ENCODE measurements at places on chromosomes 11 and 22.
A peak's percentile ranks its signal among the peaks of the same experiment; 100 is the strongest.

DNA sequence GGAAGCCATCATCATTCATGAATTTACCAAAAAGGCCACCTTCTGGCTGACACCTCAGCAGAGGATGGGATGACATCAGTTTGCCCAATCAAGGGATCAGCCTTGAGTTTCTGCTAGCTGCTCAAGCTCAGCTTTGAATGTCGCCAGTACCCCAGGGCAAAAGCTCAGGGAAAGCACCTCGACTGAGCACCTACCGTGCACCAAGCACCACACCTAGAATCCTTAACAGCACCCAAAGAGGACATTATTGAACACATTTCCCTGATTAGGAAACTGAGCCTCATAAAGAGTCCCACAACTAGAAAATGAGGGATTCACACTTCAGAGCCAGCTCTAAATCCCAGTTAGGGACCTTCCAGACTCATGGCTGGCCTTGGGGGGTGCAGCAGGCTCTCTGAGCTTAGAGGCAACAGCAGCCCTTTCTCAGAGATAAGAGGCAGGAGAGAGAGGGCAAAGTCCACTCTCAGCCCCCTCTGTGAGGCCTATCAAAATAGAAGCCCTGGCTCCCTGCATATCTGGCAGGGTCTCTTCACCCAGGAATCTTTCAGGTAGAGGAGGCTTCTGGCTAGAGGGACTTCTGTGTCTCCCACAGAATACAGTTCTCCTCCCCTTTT lies 13.4 kb upstream of the DAGLA start:
- H3K36me3 ChIP-seq: no peaks in the 10 kb centered on the region
- peaks cover 9% of the 10 kb centered on the region for H3K27me3 ChIP-seq
- H3K4me3 ChIP-seq: no peak overlapping the region

DNA sequence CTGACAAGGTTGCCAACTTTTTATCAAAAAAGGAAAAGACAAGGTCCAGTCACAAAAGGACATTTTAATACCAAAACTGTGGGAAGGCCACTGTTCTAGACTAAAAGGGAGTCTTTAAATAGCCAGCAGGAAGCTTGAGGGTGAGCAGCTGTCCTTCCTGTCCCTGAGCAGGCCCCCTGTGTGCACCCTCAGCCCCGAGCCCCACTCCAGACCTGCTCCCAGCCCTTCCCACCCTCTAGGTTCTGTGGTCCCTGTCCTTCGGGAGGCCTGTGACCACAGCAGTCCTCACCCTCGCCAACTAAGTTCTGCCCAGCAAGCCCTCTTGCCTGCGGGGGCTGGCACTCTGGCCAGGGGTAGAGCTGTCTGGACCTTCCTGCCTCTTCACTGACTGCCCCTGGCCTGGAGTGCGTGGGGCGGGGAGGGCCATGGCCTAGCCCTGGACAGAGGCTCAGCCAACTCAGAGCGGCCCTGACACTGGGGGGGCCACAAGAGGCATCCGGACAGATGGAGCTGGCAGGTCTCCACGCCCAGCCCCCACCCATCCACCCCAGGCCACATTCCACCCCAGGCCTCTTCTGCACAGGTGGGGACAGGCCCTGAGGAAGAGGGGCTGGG lies 1.6 kb upstream of the PLXNB2 start:
- no peak for DNase-seq
- H3K4me3 ChIP-seq: peak overlapping the region; percentile 70
- H3K27me3 ChIP-seq: peaks cover 9% of the 10 kb centered on the region
- peaks cover 9% of the 10 kb centered on the region for H3K4me1 ChIP-seq

- H3K4me3 ChIP-seq: no peak overlapping the region
- no peaks in the 10 kb centered on the region for H3K4me1 ChIP-seq
- peaks cover 37% of the 10 kb centered on the region for H3K36me3 ChIP-seq
These were observed 17.3 kb downstream of the RPUSD4 start for GRCh38 chr11:126194121-126194543.

DNA sequence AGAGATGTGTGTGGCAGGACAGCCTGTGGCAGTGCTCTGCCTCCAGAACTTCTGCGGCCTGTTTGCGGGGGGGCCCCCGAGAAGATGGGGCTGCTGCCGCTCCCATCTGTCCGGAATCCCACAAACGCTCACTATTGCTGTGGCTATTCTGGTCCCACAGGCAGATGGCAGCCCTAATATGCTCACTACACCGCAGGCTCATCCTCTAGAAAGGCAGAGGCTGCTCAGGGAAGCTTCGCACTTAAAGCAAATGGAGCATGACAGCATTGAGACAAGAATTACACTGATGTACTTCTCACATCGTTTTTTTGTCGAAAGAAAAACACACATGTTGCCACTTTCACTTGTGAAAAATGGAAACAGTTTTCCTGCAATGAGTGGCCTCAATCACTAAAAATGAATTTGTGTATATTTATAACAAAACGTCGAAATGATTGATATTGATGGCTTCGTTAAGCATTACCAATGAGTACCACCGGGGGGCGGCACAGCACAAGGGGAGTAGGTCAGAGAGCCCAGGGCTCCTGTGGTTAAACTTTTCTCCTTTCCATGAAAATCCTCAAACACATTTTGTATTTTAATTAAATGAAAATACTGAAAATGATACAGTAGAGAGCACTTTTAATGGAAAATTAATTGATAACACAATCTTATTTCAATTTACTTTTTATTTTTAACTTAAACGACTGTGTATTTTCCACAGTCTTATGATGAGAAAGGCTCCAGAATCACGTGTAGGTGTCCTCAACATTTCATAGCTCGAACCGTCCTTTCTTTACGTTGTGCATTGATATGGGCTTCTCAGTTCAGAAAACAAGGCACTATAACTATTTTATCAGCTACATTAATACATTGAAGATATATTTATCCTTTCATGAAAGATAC lies 69.1 kb downstream of the CTTN start:
- no peaks in the 10 kb centered on the region for H3K36me3 ChIP-seq
- no peaks in the 10 kb centered on the region for H3K4me1 ChIP-seq
- H3K27ac ChIP-seq: no peak overlapping the region
- DNase-seq: no peak

- H3K36me3 ChIP-seq: peaks cover 1% of the 10 kb centered on the region
- peak overlapping the region; percentile 91 for H3K4me3 ChIP-seq
- peak; percentile 29 for DNase-seq
- peaks cover 25% of the 10 kb centered on the region for H3K4me1 ChIP-seq
- peak overlapping the region; percentile 86 for H3K27ac ChIP-seq
These were observed 561 bp downstream of the PGM2L1 start for GRCh38 chr11:74397501-74398243.

DNA sequence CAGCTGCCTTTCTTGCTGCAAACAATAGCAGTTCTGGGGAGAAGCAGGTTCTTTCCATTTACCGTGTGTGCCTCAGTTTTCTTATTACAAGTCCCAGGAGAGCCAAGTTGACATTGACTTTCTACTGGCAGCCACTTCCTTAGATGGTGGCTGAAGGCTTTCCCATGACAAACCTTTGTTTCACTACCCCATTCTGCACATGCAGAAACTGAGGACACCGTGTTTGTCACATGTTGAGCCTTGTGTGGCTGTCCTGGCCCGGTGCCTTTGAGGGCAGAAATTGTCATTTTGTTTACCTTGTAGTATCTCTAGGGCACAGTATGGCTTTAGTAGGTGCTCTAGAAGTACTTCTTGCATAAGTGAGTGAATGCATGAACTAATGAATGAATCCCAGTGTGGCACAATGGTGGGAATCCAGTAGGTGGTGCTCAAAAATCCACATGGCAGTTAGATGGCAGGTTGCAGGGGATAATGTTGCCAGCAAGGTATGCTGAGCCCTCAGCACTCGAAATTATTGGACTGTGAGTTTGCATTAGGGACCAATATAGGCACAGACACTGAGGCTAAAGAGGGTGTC lies 101.6 kb downstream of the CSNK2A3 start:
- peaks cover 3% of the 10 kb centered on the region for H3K27me3 ChIP-seq
- H3K36me3 ChIP-seq: peaks cover 2% of the 10 kb centered on the region
- H3K4me1 ChIP-seq: no peaks in the 10 kb centered on the region
- H3K4me3 ChIP-seq: no peak overlapping the region
- DNase-seq: no peak

DNA sequence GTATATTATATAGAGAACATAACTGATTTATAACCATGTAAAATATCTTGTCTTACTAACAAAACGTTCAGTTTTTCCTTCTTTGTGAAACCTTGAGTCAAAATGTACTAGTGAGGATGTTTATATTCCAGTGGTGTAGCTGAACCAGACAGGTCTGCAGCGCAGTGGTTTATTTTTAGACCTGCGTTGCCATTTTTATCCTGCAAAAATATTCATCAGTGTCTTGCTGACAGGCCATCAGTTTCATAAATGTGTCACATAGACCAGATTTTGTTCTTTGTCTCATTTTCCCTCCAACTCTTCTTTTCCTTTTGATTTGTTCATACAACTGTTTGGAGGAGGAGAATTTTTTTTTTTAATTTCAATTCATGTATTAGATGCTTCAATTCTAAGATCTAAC lies 43.1 kb downstream of the HSD17B12 start:
- H3K27ac ChIP-seq: no peak overlapping the region
- DNase-seq: no peak
- H3K36me3 ChIP-seq: peaks cover 14% of the 10 kb centered on the region

DNA sequence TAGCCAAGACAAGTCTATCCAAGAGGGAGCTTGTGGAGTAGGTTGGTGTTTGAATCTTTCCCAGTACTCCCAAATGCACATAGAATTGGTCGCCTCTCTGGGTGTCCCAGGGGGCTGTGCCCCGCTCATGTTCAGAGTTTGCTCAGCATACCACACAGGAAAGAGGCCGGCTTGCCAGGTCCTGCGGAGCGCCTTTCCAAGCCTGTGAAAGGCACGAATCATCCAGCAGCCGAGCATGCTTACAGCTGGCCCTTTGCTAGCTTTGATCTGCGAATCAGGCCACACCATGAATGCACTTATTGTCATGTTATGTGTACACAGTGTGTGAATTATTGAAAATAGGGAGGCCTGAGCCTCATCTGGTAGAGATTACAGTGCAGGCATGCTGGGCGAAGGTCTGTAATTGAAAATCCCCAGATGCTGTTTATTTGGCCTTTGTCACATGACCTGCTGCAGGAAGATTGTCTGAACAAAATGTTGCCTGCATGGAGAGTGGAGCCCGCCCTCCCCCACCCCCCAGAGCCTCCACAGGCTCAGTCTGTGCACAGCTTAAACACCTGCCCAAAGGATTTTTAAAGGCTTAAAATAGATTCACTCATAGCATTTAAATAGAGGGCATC lies 163.3 kb upstream of the RASSF10 start:
- no peak overlapping the region for H3K27ac ChIP-seq
- no peak for DNase-seq
- H3K36me3 ChIP-seq: no peaks in the 10 kb centered on the region
- H3K4me3 ChIP-seq: no peak overlapping the region

DNA sequence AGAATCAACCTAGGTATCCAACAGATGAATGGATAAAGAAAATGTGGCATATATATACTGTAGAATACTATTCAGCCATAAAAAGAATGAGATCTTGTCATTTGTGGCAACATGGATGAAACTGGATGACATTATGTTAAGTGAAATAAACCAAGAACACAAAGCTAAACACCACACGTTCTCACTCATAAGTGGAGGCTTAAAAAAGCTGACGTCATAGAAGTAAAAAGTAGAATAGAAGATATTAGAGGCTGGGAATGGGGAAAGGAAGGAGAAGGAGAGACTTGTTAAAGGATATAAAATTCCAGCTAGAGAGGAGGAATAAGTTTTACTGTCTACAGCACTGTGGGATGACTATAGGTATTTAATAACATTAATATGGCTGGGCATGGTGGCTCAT lies 12.9 kb downstream of the EXPH5 start:
- no peak overlapping the region for H3K4me3 ChIP-seq
- H3K27ac ChIP-seq: no peak overlapping the region
- no peaks in the 10 kb centered on the region for H3K4me1 ChIP-seq
- no peaks in the 10 kb centered on the region for H3K36me3 ChIP-seq

GRCh38 chr22:46773076-46773475 lies 10.6 kb downstream of the TBC1D22A start:
- H3K4me3 ChIP-seq: peak overlapping the region; percentile 33
- DNase-seq: no peak
- peak overlapping the region; percentile 70 for H3K27ac ChIP-seq
- no peaks in the 10 kb centered on the region for H3K27me3 ChIP-seq
- H3K36me3 ChIP-seq: peaks cover 10% of the 10 kb centered on the region

GRCh38 chr11:67616431-67617242 lies 9.9 kb downstream of the NDUFV1 start:
- H3K4me3 ChIP-seq: no peak overlapping the region
- H3K36me3 ChIP-seq: peaks cover 14% of the 10 kb centered on the region
- H3K27ac ChIP-seq: peak overlapping the region; percentile 31
- peaks cover 32% of the 10 kb centered on the region for H3K4me1 ChIP-seq
- DNase-seq: no peak

- no peak overlapping the region for H3K27ac ChIP-seq
- H3K4me3 ChIP-seq: no peak overlapping the region
- no peak for DNase-seq
- no peaks in the 10 kb centered on the region for H3K4me1 ChIP-seq
- H3K27me3 ChIP-seq: no peaks in the 10 kb centered on the region
These were observed 271.5 kb upstream of the CCDC90B start for GRCh38 chr11:83557653-83558052.

DNA sequence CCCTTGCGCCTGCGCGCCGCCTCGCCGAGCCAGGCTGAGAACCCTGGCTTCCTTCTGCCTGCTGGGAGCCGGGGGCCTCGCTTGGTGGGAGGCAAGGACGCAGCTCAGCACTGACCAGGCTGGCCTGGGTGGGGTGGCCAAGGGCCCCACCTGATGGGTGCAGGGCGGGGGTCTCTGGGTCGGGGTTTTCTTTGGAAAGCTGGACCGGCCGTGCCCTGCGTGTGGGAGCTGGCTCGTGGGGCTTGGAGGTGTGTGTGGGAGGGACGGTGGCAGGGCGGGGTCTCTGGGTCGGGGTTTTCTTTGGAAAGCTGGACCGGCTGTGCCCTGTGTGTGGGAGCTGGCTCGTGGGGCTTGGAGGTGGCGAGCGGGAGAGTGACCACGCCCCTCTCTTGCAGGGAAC lies 6.2 kb downstream of the GRAMD4 start:
- H3K36me3 ChIP-seq: peaks cover 3% of the 10 kb centered on the region
- no peak overlapping the region for H3K27ac ChIP-seq
- H3K4me3 ChIP-seq: no peak overlapping the region
- no peaks in the 10 kb centered on the region for H3K27me3 ChIP-seq

DNA sequence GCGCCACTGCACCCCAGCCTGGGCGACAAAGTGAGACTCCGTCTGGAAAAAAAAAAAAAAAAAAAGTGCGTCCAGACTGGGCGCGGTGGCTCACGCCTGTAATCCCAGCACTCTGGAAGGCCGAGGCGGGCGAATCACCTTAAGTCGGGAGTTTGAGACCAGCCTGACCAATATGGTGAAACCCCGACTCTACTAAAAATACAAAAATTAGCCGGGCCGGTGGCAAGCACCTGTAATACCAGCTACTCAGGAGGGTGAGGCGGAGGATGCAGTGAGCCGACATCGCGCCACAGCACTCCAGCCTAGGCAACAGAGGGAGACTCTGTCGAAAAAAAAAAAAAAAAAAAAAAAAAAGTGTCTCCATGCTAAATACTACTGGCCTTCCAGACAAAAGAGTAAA lies 1.3 kb downstream of the USP28 start:
- no peak for DNase-seq
- peak overlapping the region; percentile 88 for H3K27ac ChIP-seq
- H3K4me3 ChIP-seq: peak overlapping the region; percentile 90
- H3K27me3 ChIP-seq: no peaks in the 10 kb centered on the region

All from T-helper 2 cell treated with Interferon-gamma antibody and Interleukin-4, amounts not matched to agents 5 μg/mL and 100 μg/mL, for 36 hours (primary cell).